Amniotic stem cell (primary cell): ENCODE measurements at places on chromosomes 2 and 18.

GRCh38 chr2:20471902-20472559 is 25.2 kb downstream of the RHOB start:
- no peak for DNase-seq

DNA sequence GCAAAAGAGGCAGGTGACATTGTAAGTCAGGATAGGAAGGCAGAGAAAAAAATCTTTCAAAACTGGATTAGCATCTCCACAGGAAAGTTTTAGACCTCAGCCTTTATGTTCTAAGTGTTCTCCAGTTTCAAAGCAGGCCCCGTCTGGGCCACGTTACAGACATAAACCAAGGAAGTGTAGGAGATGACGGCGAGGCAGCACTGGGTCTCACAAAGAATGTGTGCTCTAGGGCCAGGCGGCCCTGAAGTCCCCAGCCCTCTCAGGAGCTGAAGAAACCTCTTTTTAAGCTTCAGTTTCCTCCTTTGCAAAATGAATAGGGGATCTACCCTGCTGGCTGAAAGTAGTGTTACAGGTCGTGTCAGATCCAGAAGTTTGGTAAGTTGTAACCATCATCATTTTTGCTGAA is 81.7 kb downstream of the SPRED2 start:
- no peak for DNase-seq

GRCh38 chr2:161580426-161580825 is 43.8 kb upstream of the SLC4A10 start:
- no peak for DNase-seq

GRCh38 chr18:48611203-48611602 is 72.4 kb downstream of the CTIF start:
- DNase-seq = no peak

DNA sequence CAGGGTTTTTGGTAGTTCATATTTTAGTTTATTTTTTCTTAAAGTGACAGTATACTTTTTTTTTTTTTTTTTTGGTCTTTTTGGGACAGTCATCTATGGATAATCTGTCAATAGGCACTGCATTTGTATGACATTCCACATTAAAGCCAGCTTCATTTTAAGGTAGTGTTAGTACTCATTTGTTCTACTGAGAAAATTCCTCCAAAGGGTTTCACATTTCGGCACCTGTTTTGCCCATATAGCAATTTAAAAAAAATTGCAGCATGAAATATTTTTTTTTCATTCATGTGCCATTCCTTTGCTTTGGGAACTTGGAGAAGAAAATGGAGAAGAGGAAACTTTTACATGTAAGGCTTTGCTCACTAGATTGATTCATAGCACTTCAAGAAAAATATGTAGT is 276.3 kb upstream of the TCF4 start:
- no peak for DNase-seq

GRCh38 chr2:9971105-9971818 is 19.8 kb downstream of the GRHL1 start:
- no peak for DNase-seq

GRCh38 chr2:216578325-216578724 is 54.9 kb upstream of the IGFBP2 start:
- DNase-seq = no peak

- DNase-seq = no peak
Observed at GRCh38 chr2:45026924-45027450, 17.7 kb upstream of the SIX2 start.

GRCh38 chr2:10399358-10399757 is 48.8 kb downstream of the ODC1 start:
- DNase-seq = no peak

DNA sequence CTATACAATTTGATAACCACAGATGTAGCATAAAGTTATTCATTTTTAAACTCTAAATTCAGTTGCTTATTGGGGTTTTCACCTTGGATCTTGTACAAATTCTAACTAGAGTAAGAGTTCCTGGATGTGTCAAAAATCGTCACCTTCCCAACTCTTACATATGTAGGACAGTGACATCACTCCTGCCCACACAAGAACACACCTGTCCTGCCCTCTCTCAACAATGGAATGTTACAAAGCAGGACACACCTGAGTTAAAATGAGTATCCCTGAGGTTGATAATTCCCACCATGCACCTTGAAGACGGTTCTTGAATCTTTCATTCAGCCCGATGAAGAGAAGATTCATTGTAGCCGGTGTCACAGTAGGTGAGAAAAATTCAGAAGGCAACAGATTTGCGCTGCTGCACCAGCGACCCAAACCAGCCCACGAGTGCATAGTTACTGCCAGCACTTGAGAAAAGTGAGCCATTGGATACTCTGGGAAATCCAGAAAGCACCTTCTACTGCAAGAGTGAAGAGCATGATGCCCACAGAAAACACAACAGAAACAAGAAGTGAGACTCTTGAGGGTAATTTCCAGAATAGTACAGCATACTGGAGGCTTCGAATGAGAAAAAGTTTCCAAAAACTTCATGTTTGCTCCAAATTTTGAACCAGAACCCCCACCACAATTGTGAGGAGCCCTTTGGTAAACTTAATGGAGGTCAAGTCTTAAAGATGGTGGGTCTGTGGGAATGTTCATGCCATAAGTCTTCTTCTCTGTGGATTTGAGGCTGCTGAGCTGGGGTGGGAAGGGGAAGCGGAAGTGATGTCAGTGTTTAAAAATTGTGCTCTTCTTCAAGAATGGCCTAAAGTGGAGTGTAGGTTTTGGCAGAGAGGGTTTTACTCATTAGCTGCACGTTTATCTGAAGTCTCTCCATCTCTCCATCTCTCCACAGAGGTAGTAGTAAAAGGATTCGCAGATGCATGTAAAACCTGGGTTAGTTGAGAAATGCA is 34.7 kb upstream of the ADAM23 start:
- no peak for DNase-seq

DNA sequence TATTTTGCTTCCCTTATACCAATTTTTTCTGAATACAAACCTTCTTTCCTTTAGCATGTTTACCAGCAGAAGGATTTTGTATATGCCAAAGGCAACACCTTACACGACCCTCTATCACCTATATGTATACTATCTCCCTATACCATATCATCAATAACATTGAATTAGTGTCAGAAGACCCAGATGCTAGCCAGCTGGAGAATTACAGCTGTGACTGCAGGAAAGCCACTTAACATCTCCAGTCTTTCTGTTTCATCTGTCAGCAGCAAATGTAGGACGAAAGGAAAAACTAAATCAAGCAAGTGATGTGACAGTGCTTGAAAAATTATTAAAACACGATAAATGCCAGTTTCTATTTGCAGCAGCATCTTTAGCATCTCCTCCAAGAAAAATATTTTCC is 193.7 kb downstream of the STK39 start:
- no peak for DNase-seq

GRCh38 chr2:179796213-179797007 is 65.0 kb downstream of the ZNF385B start:
- DNase-seq = no peak

- no peak for DNase-seq
Observed at GRCh38 chr2:223765221-223765785, 72.1 kb downstream of the AP1S3 start.

- DNase-seq = no peak
Observed at GRCh38 chr2:2769481-2770431, 438.7 kb upstream of the MYT1L start.
